Right renal cortex interstitium (tissue), 3 donors: ENCODE measurements at places on chromosomes 12 and 14. TPM values are rescaled to one million over a fixed set of nuclear protein-coding genes. Genes with fewer than 3 reads are reported as not detected.

ARHGAP9 gene
- polyA plus RNA-seq, result 1.9 TPM

SIRT4 gene
- 5.2 TPM for polyA plus RNA-seq

CCDC196 gene
- 0.22 TPM for polyA plus RNA-seq

MYF5 gene
- not detected for polyA plus RNA-seq

TAS2R42 gene
- not detected for polyA plus RNA-seq

AICDA gene
- polyA plus RNA-seq, result 0.35 TPM
